ENCODE measurements at places on chromosomes 11 and 22.
A peak's percentile ranks its signal among the peaks of the same experiment; 100 is the strongest.

DNA sequence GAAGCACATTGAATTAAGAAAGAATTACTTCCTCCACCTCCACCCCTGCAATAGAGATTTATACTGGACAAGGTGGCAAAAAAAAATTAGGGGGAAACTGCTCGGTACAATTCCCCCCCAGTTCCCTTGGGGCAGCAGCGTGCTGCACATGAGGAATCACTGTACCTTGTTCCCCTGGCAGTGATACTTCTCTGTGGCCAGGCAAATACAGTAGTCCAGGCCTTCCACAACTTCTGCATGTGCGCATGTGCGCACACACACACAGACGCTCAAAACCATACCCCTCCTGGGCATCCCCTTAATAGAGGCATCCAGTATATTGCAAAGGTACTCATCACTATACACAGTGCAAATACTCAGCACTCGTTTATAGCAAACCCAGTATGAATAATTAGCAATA is 68.9 kb downstream of the ARFGAP2 start:
- no peak for DNase-seq

DNA sequence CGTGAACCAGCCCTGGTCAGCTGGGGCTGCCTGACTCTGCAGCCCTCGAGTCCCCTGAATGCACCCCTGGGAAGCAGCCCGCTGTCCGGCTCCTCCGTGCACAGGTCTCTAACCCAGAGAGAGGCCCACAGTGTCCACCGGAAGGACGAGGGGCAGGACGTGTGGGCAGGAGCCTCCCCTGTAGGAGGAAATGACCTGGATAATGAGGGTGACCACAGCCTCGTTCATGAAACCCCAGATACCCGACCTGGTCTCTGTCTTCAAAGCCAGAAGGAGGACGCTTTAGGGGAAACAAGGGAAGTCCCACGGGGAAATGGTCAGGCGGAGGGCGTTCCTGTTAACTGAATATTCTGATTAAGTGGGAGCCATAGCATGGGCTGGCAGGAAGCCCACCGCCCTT is 23.3 kb downstream of the LIF start:
- DNase-seq = no peak

- DNase-seq = no peak
Measured at GRCh38 chr11:34415538-34415937, 23.2 kb upstream of the CAT start.

DNA sequence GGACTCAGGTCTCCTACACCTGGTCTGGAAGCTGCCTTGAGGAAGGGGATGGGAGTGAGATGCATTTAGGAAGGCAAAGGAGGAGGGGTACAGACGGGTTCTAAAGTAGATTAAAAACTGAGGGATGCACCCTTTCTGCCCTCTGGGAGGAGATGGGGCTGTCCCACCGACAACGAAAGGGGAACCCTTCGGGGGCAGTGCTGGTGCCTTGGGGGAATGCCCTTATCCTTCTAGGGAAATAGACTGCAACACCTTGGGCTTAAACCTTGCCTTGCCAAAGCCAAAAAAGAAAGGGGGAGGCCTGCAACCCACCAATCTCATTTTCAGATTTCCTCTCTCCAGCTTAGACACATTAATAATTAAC is 89.8 kb downstream of the PLEKHA7 start:
- DNase-seq = no peak

GRCh38 chr11:13939961-13940906 is 22.3 kb upstream of the SPON1 start:
- DNase-seq = no peak

DNA sequence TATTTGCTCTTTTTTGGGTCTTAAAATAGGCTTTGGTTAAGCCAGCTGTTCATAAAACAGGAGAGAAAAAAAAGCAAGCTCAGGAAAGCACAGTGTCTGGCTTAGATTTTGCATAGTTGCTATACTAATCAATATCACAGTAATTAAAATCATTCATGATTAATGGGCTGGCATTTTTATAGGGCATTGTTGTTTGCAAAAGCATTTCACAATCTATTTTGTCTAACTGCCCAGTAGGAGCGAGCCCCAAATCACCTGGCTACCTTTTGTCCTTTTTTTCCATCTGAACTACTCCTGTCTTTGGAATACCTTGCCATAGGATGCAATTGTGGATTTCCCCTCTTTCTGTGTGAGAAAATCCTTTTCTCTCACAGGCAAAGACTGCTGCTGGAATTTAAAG is 619.8 kb downstream of the JRKL start:
- no peak for DNase-seq

DNA sequence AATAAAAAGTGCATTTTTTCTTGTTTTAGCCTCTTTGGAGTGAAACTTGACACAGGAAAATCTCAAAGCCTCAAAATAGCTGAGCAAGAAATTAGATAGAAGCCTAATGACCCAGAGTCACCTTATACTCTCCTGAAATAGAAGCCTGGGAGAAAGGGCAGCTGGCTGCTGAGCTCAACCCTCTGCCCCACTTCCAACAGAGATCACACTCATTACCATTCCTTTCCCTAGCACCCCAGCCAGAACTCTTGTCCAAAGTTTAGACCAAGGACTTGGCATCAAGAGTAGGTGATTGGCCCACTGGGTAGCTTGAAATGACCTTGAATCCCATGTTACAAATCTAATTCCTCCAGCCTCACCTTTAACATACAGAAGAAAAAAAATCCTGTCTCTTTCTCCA is 62.7 kb upstream of the AMOTL1 start:
- DNase-seq = no peak

DNA sequence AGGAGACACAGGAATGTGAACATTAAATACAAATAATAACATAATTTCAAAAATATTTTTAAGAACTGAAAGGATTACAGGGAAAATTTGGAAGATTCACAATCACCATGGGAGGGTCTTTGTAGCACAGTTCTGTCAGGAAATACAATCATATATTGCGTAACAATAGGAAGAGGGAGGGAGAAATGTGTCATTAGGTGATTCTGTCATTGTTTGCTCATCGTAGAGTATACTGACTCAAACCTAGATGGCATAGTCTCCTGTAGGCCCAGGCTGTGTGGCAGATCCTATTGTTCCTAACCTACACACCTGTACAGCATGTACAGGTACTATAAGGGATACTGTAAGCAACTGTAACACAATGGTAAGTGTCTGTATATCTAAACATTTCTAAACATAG is 330.4 kb downstream of the BRD1 start:
- no peak for DNase-seq

GRCh38 chr11:33835143-33835878 is 56.6 kb downstream of the LMO2 start:
- no peak for DNase-seq

GRCh38 chr22:20852503-20852902 is 6.1 kb downstream of the PI4KA start:
- no peak for DNase-seq

- DNase-seq = peak; percentile 64
Measured at GRCh38 chr11:72482211-72482812, 48.0 kb upstream of the CLPB start.

DNA sequence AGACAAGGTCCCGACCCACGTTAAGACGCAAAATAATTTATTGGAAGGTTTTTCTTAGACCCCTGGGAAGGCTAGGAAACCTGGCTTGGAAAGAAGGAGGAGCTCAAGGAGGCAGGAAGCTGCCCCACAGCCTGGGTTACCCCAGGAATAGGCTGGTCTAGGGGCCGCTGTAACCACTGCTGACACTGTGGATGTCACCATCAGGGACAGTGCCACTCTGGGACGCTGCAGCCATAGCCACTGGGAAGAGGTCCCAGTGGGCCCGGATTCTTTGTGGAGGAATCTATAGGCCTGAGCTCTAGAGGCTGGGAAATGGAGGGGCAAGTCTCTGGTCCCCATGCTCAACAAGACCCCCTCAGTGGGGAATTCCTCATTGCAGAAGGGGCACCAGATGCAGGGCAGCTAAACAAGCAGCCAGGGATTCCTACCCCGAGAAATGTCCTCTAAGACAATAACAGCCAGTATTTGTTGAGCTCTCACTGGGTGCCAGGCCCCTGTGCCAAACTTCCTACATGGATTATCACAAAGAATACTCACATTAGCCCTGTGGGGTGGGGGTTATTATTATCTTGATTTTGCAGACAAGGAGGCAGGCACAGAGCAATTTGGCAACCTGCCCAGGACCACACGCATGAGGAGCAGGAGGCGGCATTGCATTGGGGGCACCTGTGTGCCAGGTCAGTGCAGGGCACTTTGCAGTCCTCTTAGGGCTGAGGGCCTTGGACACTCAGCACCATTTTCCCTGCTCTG is 19.5 kb upstream of the CHKA start:
- DNase-seq = no peak

DNA sequence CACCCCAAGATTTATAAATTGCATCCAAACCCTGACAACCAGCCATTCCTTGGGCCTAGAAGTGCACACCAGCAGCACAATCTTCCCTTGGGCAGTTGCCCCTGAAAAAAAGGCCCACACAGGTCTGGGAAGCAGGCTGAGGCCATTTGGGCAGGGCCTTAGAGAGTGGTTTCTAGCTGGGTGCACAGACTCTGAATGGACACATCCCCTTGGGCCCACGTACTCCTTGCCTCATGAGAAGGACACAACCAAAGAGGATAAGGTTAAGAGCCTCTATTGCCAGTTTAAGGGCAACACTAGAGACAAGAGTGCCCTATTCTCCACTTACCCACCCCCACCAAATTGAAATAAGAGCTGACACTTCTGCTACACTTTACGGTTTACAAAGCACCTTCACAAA is 933 bp upstream of the PANX3 start:
- DNase-seq = no peak

GRCh38 chr11:20045098-20045688 is 115.1 kb downstream of the DBX1 start:
- no peak for DNase-seq

DNA sequence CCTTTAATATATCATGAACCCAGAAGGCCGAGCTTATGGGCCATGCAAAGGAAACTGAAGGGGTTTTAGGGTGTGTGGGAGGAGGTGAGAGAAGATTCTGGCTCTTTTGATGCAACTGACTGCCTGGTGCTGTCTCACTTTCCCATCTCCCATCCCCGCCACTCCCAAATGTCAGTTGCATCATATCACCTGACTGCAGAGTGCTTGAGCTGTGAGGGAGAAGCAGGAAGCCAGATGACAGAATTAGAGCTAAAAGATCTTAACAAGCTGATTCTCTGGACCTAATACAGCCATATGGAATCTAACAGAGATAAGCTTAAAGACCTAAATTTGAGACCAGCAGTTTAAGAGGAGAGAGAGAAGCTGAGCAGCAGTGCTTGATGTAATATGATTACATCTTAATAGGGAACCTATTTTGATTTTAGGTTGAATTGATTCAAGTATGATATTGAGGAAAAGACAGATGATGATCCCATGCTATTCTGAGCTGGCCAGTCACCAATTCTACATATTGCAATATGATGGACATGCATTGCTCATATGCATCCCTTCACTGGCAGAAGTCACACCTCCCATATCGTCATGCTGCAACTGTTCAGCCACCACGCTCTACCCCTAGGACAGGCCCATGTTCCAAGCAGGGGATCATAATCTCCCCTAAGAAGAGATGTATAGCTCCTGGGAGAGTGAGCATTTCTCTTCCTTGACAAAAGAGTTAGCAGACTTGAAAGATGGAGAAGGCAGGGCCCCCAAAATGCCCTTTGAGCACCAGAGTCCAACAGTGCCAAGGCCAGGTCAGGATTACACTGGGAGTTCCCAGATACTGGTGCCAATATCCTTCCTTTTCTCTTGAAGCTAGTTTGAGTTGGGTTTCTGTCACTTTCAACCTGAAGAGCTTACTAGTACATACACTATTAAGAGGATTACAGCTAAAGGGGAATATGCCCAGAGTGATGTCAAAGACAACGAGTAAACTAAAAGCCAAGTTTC is 44.9 kb downstream of the PLEKHA7 start:
- no peak for DNase-seq

- DNase-seq = no peak
Measured at GRCh38 chr11:109196016-109196415, 226.0 kb upstream of the C11orf87 start.

DNA sequence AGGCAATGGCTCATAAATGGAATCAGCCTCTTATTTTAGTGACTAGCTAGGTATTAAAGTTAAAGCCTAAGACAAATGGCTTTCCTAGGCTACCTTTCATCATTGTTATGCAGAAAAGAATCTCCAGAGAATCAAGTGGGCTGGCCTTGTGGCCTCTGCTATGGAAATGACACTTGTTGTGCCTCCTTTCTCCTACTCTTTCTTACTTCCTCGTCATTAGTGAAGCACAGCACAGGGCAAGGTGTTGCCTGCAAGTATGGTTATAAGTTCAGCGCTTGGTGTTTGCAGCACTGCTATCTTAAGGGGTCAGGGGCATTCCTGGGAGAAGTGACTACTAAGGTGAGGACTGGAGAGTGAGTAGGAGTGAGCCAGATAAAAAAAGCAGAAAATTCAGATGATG is 45.4 kb upstream of the GLYATL1 start:
- no peak for DNase-seq

GRCh38 chr22:43667656-43668055 is 144.4 kb downstream of the EFCAB6 start:
- DNase-seq = no peak

- DNase-seq = no peak
Measured at GRCh38 chr11:106021181-106021966, 666 bp downstream of the MSANTD4 start.

- no peak for DNase-seq
Measured at GRCh38 chr11:2393111-2393868, 7.3 kb upstream of the TSSC4 start.

DNA sequence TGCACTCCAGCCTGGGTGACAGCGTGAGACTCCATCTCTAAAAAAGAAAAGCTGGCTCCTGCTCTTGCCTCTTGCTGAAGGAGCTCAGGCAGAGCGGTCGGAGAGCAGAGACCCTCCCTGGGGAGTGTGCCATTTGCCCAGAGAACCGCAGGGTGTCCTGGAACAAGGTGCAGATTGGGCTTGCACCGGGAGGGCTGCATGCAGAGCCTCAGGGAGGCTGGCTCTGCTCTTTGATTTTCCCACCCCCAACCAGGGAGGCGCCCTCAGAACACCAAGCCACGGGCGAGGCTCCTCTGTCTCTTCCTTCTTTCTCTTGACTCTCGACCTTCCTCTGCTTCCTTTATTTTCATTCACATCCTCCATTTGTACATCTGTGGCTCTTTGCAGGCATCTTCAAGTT is 889.1 kb downstream of the OPCML start:
- no peak for DNase-seq
